ENCODE measurements at places on chromosomes 5 and 9. TPM values are rescaled to one million over a fixed set of nuclear protein-coding genes. Genes with fewer than 3 reads are reported as not detected.

ENDOG gene
- total RNA-seq: 19.1 TPM

DIPK1B gene
- 9.2 TPM for total RNA-seq

SERF1A gene
- total RNA-seq: 20.0 TPM

ATG12 gene
- 31.8 TPM for total RNA-seq

LRRC19 gene
- total RNA-seq: not detected

WNT8A gene
- total RNA-seq: not detected

SPATA31E1 gene
- total RNA-seq: not detected

RIMOC1 gene
- total RNA-seq: 18.0 TPM

BTNL9 gene
- 0.19 TPM for total RNA-seq

FGF10 gene
- total RNA-seq: 0.25 TPM

IFNA2 gene
- total RNA-seq: not detected

PCDHB16 gene
- 1.0 TPM for total RNA-seq

EQTN gene
- total RNA-seq: not detected

OR1J2 gene
- not detected for total RNA-seq

LCN2 gene
- not detected for total RNA-seq

GHR gene
- 5.2 TPM for total RNA-seq

OR1L1 gene
- not detected for total RNA-seq

PNPLA7 gene
- total RNA-seq: 3.3 TPM

GPR21 gene
- 0.19 TPM for total RNA-seq

C9orf40 gene
- total RNA-seq: 3.1 TPM

MVB12B gene
- 2.3 TPM for total RNA-seq

SLC34A3 gene
- total RNA-seq: not detected

SYK gene
- not detected for total RNA-seq

PCDHGB4 gene
- total RNA-seq: 14.6 TPM

ERP44 gene
- total RNA-seq: 16.5 TPM

DEPDC1B gene
- 0.94 TPM for total RNA-seq

CMYA5 gene
- 0.25 TPM for total RNA-seq

RLN2 gene
- total RNA-seq: not detected

SPATA31A3 gene
- total RNA-seq: not detected

ICE1 gene
- 16.3 TPM for total RNA-seq

GNE gene
- 20.4 TPM for total RNA-seq

WASHC1 gene
- total RNA-seq: 2.7 TPM

GABRB2 gene
- total RNA-seq: not detected

ROPN1L gene
- not detected for total RNA-seq

TMEM215 gene
- not detected for total RNA-seq

INSL6 gene
- total RNA-seq: not detected

CCL21 gene
- 0.81 TPM for total RNA-seq

SPINK1 gene
- total RNA-seq: not detected

FOXB2 gene
- total RNA-seq: not detected

RANBP17 gene
- 2.9 TPM for total RNA-seq

CER1 gene
- total RNA-seq: not detected

GKAP1 gene
- total RNA-seq: 1.3 TPM
